ACHN (cell line): ENCODE measurements at places on chromosomes 4 and X.
A peak's percentile ranks its signal among the peaks of the same experiment; 100 is the strongest.

DNA sequence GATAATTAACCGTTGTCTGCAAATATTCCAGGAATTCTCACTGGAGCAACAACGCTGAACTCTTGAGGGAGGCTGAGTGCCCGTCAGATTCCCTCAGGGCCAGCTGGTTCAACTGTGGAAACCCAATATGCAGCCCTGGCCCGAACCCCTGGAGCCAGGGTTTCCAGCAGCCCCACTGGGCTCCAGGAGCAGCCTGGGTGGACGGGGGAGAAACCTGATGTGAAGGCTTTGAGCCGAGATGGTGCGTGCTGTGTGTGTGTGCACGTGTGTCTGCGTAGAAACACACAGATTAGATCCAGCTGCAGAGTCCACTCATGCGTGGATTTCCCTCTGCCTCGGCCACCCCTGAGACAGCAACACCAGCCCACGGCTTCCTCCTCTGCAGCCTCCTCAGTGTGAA is 19.4 kb upstream of the SLC25A6 start:
- DNase-seq = no peak

GRCh38 chr4:52298444-52298843 is 247.3 kb downstream of the SPATA18 start:
- DNase-seq = no peak

DNA sequence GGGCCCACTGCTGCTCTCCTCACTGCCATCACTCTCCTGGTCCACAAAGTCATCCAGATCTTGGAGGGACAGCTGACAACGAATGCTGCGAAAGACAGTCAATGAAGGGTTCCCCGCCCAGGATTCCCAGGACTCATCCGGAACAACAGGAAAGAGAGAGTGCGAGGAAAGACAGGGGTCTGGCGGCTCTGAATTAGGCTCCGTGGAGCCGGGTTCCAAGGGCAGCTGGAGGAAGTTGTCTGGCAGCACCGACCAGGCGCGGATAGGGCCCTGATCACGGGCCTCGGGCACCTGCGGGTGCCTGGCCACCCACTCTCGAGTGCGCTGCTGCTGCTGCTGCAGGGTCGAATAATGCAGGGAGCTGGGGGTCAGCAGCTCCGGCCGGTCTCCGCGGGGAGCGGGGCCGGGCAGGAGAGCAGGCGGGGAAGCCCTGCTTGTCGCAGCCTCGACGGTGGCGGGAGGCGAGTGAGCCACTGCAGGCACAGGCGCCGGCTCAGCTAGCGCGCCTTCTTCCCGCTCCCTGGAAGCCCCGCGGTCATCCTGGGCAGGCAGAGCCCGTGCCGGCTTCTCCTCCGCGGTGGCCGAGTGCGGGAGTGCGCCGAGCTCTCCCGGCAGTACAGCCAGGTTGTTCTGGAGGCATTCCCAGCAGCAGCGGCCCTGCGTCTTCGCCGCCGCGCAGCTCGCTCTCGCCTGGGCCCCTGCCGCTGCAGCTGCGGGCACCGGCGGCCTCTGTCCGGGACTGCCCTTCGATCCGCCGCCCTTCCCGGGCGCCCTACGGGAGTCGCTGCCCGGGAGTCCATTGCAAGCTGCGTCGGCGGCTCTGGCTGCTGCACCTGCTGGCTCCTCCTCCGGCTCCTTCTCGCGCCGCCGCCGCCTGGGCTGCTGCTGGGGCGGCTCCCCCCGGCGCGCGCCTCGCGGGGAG is 1.1 kb downstream of the SOWAHB start:
- peak; percentile 19 for DNase-seq

DNA sequence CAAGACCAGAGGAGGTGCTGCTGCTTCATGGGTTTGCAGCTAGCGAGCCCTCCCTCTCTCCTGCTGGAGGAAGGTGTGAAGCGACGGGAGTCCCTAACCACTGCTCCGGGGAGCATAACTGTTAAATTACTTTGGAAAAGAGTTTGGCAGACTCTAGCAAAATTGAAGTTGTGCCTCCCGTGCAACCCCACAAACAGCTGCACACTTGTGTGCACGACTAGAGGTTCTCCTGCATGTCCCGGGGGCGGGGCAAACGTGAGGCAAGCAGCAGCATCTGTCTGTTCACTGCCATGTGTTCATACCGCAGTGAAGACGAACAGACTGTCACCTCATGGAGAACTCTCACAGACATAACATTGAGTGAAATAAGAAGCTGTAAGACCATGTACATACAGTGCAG is 34.5 kb downstream of the TNIP2 start:
- DNase-seq = no peak
